Body of pancreas (tissue), 4 donors: ENCODE measurements at places on chromosomes 5 and 9.
A peak's percentile ranks its signal among the peaks of the same experiment; 100 is the strongest.

- no peak for DNase-seq
Observed at GRCh38 chr5:115835481-115835880, 5.9 kb downstream of the ATG12 start.

GRCh38 chr5:115320006-115320405 lies 23.6 kb upstream of the CCDC112 start:
- DNase-seq: no peak

DNA sequence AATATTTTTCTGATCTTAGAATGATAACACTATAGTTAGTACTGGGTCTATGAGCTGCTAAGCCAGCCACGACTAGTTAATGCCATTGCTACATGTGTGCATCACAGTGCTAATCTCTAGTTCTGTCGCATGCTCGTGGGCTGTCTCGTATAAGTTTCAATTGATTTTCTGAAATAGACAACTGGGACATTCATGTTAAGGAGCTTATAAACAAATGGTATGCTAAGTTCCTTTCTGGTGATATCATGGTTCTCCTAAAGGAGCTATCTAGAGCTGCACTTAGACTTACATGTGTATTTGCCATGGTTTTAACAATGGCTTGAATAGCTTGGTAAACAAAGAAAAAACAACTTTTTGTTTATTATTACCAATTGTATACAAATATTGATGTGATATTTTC lies 46.2 kb downstream of the F2RL2 start:
- no peak for DNase-seq

DNA sequence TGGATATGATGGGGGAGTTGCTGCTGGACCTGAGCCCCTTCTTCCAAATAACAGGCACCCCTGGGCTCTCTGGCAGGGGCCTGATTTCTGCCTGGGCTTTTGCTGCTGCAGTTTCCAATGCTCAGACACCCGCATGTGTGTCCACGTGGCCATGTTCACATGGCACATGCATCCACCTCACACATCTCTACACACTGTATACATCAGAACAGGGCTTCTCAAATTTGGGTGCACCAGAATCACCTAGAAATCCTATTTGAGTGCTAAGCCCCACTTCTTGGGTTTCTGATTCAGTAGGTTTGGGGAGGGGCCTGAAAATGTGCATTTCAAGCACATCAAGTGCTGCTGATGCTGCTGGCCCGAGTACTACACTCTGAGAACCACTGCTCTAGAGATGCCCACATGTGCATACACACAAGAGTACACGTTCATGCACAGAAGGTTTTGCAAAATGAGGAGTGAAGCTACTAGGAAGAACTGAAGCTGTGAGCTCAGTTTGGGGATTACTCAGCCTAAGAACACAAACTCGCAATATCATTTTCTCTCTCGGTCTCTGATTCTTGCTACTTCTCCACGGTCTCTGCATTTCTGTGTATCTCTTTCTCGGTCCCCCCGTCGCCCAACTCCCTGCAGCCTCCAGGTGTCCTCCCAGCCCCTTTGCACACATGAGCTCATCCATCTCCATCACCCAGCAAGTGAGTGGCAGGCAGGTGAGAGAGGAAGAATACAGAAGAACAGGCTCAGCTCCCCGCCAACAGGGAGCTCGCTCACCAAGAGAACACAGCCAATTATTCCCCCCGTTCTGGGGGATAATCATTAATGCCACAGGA lies 97.0 kb downstream of the PCDH1 start:
- no peak for DNase-seq

DNA sequence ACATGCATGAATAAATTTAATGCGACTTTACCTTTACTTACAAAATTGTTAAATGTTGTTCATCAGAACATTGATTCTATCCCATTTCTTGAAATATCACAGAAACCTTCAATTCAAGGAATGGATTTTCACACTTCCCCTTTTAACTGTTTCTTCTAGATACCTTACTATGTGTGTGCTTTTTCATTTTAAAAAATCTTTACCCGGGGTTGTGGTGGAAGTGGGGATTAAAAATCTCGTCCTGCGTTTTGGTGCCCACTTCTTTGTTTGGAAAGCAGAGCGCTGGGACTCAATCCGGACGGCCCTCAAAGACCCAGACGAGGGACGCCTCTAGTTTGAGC lies 5.8 kb upstream of the MEF2C start:
- no peak for DNase-seq

DNA sequence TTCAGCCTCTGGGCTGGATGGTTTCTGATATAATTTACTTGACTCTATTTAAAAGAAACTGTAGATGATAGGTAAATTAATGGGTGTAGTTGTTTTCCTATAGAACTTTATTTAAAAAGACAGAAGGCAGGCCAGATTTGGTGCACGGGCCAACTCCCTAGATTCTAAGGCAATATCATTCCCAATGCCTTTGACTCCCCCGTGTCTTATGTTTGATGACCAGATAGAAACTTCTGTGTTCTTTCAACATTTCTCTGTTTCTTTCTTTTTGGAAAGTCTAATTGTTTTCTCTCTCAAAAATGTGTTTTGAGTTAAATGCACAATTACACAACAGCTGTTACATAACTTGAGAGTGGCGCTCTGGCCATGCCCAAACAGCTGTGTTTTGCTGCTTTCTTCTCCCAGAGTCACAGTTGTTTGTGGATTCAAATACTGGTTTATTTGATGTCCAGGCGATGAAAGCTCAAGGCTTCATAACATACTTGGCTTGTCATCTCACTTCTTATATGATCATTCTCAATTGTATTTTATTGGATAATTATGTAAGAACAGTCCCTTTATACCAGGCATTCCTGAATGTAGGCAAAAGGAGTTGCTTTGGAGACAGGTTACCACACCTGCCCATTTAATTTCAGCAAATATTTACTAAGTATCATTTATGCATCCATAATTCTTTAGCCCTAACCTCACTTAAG lies 1.7 kb upstream of the ALDH1A1 start:
- peak; percentile 37 for DNase-seq

DNA sequence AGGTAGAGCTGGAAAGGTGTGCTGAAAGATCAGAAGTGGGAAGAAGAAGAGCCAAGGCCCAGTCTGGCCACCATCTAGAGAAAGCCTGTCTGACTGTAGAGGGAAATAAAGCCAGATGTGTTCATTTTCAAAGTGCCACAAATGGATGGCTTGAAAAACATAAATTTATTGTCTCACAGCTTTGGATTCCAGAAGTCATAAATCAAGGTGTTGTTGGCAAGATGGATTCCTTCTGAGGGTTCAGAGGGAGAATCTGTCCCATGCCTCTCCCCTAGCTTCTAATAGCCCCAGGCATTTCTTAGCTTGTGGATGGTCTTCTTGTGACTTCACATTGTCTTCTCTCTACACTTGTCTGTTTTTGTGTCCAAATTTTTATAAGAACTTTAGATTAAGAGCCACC lies 6.2 kb upstream of the PRELID2 start:
- DNase-seq: no peak

DNA sequence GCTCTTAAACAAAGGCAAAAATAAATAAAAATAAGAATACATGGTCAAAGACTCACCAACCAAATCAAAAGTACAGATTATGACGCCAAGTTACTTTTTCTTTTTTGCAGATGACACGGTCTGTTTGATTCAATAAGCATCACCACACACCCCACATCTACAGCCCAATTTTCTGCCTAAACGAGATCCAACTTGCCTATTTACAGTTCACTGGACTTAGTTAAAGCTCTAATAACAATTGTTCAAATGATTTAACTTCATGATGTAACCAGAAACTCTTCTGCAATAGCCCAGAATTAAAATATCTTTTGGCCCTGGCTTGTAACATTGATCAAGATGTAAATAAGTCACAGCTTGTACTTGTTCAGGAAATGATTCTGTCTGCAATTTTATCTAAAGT lies 590.3 kb upstream of the C9orf72 start:
- no peak for DNase-seq

DNA sequence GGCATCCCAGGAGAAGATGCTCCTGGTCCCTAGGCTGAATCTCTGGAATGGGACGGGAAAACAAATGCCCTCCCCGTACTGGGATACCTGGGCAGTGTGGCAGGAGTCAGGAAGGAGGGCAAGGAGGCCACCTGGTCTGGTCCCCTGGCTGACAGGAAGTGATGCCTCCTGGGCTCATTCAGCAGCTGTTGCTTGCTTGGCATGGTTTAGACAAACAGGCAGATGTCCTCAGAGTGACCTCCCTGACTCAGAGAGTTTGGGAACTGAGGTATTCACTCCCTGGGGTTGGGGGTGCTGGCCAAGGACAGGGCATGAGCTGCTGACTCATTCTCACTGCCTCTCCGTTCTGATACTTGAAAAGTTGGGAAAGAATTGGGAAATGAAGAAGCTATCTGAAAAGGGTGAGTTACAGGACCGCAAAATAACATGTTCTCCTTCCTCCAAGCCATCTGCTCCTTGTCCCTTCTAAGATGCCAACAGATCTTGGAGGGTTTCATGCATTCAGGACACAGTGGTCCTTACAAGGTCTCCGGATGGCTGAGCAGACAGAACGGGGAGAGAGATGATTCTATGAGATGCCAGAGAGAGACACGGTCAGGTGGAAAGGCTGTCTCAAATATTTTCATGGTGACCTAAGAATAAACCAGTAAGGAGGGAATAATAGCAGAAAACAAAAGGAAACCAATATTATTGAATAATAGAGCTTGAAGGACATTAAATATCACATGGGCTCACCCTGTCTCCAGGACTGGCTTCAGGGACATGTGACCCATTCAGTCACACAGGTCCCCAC lies 534.5 kb downstream of the BNC2 start:
- peak; percentile 23 for DNase-seq

GRCh38 chr5:38615981-38616451 lies 59.6 kb upstream of the LIFR start:
- DNase-seq: no peak

DNA sequence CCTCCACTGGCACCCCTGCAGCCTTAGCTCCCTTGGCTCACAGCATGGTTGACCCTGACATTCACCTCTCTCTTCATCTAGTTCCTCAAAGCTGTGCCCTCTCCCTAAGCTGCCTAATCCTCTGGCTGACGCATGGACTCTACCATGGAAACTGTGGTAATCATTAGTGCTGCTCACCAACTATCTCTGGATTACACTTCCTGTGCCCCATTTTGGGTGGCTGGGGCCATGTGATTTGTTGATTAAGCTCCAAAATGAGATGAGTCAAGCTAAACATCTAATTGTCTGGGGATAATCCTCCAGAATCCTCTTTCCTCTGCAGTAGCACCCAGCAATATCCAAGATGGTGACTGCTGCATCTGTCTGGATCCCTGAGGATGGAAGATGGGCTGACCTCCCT lies 264.4 kb downstream of the SH3GL2 start:
- DNase-seq: no peak

DNA sequence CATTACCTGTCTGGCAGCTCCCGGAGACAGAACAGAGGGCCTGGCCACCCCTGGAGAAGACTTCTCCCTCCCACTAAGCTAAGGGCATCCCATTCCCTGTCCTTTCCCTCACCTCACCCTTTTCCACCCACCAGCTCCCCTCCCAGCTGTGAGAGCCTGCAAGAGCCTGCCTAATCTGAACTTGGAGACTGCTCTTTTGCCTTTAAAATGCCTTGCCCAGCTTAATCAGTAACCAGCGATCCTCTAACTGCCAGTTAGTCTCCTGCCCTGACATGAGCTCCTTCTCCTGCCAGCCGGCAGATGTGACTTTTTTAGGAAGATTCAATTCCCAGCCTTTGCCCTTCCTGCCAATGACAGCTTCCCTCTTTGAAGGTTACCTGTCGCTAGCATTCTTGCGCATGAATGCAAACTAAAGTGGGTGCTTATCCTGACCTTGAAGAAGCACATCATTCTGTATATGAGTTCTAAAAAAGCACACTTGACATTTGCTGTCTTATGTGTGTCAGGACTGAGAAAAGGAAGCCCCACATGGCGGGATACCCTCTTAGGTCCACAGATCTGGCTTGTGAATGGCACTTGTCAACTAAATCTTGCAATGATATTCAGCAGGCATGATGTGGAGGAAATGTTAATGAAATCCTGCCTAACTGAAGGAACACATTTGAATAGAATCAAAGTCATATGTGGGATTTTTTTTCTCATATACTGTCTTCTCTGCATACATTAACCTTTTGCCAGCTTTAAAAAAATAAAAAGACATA lies 411.2 kb upstream of the SLC30A5 start:
- DNase-seq: peak; percentile 39

GRCh38 chr5:132437604-132438266 lies 52.8 kb downstream of the IRF1 start:
- peak; percentile 74 for DNase-seq

DNA sequence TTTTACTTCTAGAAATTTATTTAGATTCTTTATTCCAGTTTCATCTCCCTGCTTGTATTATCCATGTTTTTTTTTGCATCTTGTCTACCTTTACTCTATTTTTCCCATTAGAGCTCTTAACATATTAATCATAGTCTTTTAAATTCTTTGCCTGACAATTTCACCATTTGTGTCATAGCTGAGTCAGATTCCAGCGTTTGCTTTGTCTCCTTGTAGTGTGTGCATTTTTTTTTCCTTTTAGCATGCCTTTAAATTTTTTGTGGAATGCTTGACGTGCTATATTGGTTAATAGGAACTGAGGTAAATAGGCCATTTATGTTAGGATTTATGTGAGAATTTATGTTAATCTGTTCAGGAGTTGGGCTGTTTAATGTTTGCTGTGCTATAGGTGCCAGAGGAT lies 41.8 kb upstream of the NFIL3 start:
- no peak for DNase-seq

DNA sequence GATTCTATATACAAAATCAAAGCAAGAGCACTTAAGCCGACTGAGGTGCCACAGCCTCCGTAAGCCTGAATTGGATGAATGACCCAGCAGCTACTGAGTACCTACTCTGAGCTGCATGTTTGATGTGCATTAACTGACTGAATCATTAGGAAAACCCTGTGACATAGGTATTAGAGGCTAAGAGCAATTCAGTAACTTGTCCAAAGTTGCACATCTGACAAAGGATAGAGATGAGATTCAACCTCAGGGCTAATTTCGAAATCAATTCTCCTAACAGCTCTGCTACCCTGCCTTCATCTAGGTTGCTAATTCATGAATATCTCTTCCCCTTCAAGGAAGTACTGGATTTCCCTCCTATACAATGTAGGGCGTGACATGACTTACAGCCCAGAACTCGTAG lies 89.1 kb upstream of the GLIS3 start:
- DNase-seq: no peak

- DNase-seq: no peak
Observed at GRCh38 chr9:79371948-79372555, 199.7 kb upstream of the TLE4 start.

GRCh38 chr9:70112981-70113380 lies 69.3 kb downstream of the MAMDC2 start:
- DNase-seq: no peak
